Stimulated activated CD4-positive, alpha-beta T cell treated with anti-CD3 and anti-CD28 coated beads, Interleukin-12 subunit alpha, Interleukin-12 subunit beta, amount 100 ng/mL, for 24 hours (primary cell): ENCODE measurements at places on chromosomes 4 and X.

DNA sequence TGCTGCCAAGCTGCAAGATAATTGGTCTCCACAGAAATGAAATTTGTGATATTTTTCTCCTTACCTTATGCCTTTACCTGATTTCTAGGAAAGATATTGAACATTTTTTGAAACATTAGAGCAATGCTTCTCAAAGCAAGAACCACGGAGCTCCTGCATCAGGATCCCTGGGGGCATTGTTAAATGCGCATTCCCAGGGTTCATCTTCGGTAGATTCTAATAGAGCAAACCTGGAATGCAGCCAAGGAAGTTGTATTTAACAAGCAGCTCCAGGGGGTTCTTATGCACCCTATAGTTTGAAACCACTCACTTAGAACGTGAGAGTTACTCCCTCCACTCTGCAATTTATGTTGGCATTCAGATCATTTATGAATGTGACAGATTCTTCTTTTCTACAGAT, 126.2 kb downstream of the SLC39A8 start:
- DNase-seq, result no peak

- no peak for DNase-seq
Measured at GRCh38 chrX:21741364-21741763, 16.6 kb downstream of the SMPX start.

- DNase-seq, result no peak
Measured at GRCh38 chr4:6969826-6970800, 60.5 kb downstream of the TBC1D14 start.

- DNase-seq, result no peak
Measured at GRCh38 chr4:27040356-27040755, 179.7 kb downstream of the STIM2 start.

DNA sequence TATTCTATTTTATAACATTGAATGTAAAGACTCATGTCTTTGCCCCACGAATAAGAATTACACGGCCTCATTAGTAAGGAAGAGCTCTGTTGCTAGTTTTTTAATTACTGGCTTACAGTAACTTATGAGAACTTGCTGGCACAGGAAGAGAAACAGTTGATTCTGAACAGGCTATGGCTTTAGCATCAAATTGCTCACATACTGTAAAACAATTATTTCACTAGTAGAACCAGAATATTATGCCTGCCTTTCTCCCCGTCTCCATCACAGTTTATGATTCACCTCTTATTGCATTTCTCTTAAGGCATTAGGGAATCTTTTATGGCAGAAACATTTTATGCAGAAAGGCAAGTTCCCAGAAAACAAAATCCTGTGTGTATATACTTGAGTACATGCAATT, 126.1 kb downstream of the SPRY1 start:
- DNase-seq, result no peak

DNA sequence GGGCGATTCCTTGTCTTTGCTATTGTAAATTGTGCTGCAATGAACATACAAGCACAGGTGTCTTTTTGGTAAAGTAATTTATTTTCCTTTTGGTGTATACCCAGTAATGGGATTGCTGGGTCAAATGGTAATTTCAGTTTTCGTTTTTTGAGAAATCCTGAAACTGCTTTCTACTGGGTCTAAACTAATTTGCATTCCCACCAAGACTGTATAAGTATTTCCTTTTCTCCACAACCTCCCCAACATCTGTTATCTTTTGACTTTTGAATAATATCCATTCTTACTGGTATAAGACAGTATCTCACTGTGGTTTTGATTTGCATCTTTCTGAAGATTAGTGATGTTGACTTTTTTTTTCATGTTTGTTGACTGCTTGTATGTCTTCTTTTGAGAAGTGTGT, 2506.0 kb downstream of the PCDH7 start:
- DNase-seq, result no peak

DNA sequence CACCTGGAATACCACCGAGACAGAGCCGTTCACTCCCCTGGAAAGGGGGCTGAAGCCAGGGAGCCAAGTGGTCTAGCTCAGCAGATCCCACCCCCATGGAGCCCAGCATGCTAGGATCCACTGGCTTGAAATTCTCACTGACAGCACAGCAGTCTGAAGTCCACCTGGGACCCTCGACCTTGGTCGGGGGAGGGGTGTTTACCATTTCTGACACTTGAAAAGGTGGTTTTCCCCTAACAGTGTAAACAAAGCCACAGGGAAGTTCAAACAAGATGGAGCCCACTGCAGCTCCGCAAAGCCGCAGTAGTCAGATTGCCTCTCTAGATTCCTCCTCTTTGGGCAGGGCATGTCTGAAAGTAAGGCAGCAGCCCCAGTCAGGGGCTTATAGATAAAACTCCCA, 243.2 kb downstream of the RASL11B start:
- DNase-seq, result no peak

- no peak for DNase-seq
Measured at GRCh38 chrX:143336261-143336660, 181.0 kb downstream of the SPANXN3 start.

DNA sequence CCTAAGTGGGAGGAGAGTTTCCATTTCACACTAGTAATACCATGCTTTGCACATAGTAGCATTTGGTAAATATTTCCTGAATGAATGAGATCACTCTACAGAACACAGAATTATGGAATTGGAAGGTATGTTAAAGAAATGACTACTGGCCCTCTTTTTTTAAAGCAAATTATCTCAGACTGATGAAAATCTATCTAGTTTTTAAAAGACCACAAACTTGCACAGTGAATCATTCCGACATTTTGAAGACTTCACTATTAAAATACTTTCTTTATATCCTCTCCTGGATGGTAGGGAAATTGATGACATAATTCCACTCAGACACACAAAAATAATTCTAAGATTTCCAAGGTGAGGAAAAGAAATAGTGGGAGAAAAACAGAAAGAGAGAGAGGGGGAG, 68.4 kb upstream of the ETNPPL start:
- no peak for DNase-seq

DNA sequence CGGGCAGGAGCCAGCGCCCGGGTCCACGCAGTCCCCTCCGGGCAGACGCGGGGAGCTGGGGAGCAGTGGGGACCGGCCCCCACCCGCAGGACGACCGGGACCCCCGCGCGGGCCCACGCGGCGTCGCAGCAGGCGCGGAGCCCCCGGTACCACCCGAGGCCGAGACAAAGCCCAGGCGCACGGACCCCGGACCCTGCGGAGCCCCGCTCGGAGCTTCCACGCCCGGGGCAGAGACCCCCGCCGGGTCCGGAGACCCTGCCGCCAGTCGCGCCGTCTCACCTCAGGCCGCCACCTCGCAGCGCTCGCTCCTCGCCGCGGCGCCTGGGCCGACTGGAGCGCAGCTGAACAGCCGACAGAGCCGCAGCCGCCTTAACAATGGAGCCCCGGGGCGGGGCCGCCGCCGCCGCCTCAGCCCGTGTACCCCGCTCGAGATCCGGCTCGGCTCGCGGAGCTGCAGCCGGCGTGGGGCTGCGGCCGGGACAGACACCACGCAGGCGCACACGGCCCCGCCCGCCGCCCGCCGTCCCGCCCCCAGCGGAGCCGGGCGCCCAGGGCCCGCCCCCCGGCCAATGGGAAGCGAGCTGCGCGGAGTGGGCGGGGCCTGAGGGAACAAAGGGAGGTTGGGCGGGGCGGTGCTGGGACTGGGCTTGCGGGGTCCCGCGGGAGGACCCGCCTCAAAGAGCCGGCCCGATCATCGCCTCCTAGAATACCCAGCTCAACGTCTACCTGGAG, at the start of gene AFAP1:
TSS of gene AFAP1 (minus strand) at position 485 of the 732 bp plus-strand sequence. CDS start 67,783 bp downstream, outside the sequence.
- DNase-seq, result peak; percentile 85

- no peak for DNase-seq
Measured at GRCh38 chrX:41664375-41664901, 24.3 kb upstream of the GPR34 start.

DNA sequence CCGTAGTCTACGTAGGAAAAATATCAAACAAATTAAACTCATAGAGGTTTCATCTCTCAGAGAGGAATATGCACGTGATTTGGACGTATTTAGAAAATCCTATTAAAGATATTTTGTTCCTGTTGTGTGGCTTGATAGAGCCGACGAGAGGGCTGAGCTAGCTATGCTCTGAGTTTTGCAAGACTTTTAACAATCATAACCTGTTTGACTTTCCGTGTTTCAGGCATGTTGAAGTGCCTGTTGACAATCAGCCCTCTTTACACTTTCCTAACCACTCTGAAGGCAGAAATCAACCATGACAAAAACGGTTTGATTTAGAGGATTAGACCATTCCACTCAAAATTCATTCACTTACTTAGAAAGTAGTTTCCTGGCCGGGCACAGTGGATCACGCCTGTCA, 297.3 kb downstream of the ASMT start:
- DNase-seq, result no peak

DNA sequence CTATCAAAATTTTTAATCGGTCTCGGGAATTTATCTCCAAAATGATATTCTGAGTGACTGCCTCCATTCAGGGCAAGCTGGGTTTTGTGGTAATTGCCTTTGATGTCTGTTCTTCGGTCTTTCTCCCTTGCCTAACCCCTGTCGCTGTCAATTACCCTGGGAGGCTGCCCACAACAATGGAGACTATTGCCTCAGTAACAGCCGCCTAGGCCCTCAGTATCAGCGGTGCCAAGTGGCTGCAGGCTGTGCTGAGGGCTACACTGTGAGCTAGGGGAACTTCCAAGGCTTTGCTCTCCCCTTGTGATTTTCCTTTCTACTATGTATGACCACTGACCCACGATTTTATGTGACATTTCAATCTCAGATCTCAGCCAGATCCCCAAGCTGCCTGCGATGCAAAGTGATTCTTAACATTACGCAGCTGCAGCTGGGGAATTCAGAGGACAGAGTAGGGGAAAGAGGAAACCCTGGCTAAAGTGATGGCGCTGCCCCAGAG, 36.3 kb upstream of the REST start:
- DNase-seq, result no peak

DNA sequence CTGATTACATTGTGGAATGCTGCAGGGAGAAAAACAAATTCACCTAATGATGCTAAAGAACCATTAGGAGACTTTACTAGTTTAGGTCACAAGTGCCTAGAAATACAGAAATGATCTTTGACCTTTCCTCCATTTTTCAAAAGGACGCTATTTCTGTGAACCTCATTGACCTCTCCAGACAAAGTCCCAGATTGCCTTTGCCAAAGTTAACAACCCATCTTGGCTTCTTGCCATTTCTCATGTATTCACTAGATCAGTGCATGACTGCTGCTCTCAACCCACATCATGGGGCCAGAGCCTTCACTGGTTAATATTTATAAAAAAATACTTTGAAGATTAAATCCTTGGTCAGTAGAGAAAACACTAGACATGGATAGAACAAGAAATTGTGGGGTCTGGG, 19.9 kb upstream of the AR start:
- DNase-seq, result no peak

DNA sequence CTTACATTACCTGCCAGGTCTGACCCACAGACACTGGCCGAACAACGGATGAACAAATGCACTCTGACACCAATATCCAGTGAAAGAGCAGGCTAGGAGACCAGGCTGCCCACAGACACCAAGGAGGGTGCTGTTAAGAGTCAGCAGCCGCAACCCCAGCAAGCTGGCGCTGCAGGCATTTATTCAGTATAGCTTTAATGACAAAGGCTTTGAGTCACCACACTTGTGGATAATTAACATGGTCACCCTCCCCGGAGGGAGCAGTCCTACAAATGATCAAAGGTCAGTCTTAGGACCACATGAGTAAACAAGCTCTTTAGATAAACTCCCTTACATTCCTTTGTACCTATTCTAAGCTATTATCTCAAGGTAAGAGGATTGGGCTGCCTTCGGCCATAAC, 368.5 kb upstream of the GRID2 start:
- DNase-seq, result no peak

DNA sequence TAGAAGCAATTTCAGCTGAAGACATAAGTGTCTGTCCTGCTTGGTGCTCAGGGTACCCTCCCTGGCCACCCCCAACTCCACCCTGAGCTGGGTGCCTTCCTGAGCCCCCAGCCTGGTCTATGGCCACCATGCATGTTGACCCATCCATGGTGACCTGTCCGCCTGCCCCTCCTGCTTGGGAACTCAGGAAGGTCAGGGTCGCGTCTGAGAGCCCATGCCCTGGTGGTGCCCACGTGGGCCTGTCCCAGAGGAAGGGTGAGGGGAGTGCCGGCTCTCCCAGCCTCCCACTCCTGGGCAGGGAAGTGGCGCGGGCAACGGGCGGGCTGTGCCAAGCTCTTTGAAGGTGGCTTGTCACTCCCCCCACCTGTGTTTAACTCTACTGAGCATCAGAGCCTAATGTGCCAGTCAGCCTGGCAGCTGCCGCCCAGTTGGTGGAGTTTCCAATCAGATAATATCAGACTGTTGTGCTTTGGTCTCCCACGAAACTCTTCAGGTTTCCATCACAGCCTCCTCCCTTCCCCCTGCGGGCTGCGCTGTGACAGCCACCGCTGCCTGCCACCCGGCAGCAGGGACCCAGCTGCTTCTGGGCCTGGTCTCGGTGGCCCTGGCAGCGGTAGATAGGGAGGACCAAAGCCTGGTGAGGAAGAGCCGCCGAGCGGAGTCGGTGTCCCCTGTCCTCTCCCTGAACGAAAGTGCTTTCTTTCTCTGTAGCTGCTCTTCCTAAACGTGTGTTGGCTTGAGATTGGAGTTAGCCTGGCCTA, 4.8 kb downstream of the SH3BP2 start:
- no peak for DNase-seq

GRCh38 chrX:17707731-17708130, 29.6 kb upstream of the SCML1 start:
- DNase-seq, result no peak

DNA sequence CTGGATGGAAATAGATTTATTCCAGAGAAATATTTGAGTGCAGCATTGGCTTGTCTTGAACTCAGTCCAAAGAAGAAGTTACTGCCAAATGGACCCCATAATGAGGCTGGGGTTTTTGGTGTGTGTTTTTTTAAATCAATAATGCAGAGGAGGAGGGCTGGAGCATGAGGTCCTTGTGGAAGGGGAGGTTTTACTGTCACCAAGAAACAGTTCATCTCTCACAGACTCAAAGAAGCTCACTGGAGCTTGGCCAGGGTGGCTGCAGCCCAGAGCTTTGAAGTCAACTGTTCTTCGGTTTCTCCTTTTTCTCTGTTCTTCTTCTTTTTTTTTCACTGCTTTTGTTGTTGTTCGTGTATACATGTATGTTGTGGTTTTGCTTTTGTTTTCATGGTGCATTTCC, 377.7 kb downstream of the FBXW7 start:
- DNase-seq, result no peak

GRCh38 chr4:148061141-148061481, 329.2 kb downstream of the ARHGAP10 start:
- DNase-seq, result no peak

GRCh38 chr4:134747108-134747805, 545.7 kb upstream of the PABPC4L start:
- no peak for DNase-seq

- DNase-seq, result no peak
Measured at GRCh38 chr4:108533245-108533844, 87.0 kb upstream of the RPL34 start.

GRCh38 chrX:13536551-13536950, 32.9 kb upstream of the EGFL6 start:
- DNase-seq, result no peak

DNA sequence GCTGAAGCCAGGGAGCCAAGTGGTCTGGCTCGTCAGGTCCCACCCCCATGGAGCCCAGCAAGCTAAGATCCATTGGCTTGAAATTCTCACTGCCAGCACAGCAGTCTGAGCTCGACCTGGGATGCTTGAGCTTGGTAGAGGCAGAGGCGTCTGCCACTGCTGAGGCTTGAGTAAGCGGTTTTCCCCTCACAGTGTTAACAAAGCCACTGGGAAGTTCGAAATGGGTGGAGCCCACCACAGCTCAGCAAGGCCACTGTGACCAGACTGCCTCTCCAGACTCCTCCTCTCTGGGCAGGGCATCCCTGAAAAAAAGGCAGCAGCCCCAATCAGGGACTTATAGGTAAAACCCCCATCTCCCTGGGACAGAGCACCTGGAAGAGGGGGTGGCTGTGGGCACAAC, 353.8 kb downstream of the NAP1L3 start:
- DNase-seq, result no peak

GRCh38 chr4:157389741-157390140, 169.2 kb downstream of the GRIA2 start:
- DNase-seq, result no peak
